ENCODE measurements at places on chromosomes 11 and 22.

DNA sequence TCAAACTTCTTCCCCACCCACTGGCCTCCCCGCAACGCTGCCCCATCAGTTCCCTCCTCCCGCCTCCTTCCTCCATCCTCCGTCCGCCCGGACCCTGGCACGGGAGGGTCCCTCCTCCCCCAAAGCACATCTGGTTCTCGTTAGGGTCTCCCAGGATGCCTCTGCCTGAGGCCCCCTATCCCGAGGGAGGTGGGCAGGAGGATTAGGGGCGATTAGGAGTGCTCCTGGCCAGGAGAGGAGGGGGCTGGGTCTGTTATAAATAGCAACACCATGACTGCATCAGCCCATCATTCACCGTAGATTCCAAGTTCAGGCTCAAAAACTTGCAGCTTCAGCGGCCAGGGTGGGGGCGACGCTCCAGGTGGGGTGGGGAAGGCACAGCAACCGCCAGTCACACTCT is 10.4 kb downstream of the MYRF start:
- no peak for DNase-seq

DNA sequence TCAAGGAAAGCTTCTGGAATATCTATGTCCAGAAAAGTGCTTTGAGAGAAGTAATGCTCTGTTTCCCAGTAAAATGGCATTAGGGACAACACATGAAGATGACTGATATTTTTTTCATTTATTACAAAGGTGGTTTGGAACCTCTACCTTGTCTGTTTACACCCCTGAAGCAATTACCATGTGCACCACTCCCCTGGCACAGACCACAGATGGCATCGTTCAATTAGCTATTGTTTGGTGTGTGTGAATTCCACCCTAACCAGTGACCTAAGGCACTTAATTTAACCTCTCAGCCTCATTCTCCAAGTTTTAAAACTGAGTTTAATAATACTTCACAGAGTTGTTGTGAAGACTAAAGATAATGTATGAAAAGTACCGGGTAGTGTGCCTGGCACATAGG is 127.6 kb upstream of the BMAL1 start:
- no peak for DNase-seq

DNA sequence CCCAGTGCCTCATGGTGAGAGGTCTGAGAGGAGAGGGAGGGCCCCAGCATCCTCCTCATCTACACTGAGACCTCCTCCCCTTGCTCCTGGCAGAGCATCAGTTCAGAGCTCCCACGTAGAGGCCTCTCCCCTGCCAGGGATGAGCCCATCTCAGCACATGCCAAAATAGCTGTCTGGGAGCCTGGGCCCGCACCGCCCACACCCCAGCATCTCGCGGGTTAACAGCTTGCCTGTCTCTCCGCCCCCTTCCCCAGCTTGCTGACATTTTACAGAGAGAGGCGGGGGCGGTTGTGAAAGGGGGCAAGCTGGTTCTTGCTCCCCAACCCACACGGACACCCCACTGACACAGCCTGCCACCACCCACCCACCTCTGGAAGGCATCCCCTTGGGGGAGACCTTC is 6.4 kb downstream of the DGKZ start:
- no peak for DNase-seq

GRCh38 chr11:69745201-69745600 is 29.9 kb downstream of the FGF4 start:
- DNase-seq, result no peak

- DNase-seq, result no peak
Observed at GRCh38 chr22:26883393-26883792, 226.0 kb downstream of the MIAT start.

- no peak for DNase-seq
Observed at GRCh38 chr11:123601136-123601535, 53.3 kb downstream of the SCN3B start.

DNA sequence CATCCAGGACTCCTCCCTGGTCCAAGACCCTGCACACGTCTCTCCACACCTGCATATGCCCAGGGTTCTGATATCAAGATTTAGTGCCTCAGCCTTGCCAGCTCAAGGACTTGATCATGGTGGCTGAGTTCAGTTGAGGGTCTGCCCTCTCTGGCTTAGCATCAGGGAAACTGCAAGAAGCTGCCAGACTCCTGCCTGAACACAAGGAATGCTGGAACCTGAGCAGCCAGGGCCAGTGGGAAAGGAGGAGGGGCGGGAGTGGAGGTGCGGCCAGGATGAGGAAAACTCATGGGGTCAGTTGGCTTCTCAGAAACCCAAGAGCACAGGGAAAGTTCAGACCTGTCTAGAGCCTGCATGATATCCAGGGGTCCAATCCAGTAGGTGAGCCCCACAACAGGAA is 546.1 kb downstream of the BUD13 start:
- no peak for DNase-seq

DNA sequence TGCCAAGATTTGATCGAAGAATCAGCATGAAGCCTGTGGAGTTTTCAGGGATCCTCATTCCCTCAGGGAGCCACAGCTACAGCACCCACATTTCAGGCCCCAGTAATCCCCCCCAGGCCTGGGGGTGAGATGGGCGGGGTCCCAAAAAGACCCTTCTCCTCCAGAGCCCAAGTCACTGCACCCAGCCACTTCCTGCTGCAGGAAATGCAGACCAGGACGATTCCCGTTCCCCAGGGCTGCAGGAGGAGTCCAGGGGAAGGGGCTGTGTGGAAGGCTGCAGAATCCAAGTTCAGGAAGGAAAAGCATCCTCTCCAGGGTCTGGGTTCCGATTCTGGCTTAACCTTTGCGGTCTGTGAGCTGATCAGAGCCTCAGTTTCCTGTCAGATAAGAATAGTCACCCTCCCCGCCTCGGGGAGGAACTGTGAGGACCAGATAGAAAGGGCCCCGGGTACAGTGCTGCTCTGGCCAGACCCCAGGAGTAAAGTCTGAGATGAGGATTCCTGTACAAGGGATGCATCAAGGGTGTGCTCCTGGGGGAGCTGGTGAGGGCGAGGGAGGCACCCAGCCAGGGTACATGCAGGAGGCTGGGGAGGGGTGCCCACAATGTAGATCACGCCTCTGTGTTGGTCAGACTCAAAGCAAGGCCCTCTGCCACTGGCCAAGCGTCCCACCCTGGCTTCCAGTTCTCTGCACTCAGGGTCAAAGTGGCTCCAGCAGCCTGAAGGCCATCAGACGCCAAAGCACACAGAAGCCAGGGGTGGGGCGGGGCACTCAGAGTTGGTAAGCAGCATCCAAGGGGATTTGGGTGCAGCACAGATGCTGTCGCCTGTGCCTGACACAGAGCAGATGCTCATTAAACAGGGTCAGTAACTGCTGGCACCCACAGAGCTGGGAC is 30.1 kb upstream of the TP53I11 start:
- DNase-seq, result no peak

GRCh38 chr11:11915625-11916024 is 73.9 kb downstream of the USP47 start:
- DNase-seq, result no peak

- DNase-seq, result no peak
Observed at GRCh38 chr22:46040471-46041465, 63.8 kb upstream of the WNT7B start.

- DNase-seq, result no peak
Observed at GRCh38 chr11:87529486-87529885, 491.8 kb downstream of the TMEM135 start.

DNA sequence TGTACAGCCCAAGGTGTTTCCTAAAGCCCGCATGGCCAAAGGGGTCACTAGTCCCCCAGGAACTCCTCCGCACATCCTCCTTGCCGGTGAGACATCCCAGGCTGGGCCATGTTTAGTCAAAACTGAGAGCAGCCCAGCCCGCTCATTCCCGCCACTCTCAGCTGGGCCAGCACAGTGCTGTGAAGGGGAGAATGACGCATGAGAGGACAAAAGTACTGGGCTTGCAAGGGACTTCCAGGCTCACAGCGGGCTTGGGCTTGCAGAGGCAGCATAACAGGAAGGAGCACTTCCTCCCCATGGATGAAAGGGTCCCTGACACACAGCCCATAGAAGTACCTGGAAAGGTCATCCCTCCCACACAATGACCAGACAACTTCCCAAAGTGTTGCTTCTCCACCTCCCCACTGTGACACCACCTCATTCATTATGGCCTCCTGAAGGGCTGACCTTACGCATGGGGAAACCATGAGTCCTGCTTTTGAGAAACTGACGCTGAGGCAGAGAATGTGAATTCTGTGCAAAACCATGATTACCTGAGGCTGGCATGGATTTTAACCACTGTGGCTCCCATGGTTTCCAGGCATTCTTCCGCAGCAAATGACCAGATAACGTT is 19.1 kb downstream of the ETS1 start:
- DNase-seq, result no peak

DNA sequence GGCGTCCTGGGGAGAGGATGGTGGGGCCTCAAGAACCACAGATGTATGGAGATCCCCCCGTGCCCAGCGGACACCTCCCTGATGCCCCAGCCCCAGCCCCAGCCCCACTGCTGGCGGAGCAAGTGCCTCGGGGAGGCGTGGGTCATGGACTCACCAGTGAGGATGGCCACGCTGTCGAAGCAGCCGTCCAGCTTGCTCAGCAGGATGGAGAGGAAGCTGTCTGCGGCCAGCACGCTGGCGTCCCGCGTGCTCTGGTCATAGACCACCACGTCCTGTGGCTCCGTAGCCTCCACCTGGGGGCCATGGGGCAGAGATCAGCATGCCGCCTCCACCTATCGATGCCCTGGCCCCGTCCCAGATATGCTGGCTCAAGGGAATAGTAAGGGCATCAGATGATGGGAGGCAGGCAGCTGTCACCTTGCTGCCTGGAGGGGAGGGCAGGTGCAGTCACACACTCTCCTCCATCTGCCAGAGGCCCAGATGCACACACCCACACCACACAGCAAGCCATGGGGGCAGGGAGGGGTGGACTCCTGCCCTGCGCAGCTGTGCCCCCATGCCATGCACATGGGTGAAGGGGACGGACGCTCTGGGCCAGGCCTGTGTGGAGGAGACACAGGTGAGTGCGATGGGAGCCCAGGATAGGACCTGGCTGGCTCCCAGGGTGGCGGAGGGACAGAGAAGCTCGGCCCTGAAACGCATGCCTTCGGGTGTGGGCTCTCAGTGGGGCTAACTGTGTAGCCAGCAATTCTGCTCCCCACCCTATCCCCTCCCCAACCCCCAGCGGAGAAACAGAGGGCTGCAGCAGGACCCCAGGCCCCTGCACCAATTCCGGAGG is 8.2 kb downstream of the DUSP8 start:
- no peak for DNase-seq

DNA sequence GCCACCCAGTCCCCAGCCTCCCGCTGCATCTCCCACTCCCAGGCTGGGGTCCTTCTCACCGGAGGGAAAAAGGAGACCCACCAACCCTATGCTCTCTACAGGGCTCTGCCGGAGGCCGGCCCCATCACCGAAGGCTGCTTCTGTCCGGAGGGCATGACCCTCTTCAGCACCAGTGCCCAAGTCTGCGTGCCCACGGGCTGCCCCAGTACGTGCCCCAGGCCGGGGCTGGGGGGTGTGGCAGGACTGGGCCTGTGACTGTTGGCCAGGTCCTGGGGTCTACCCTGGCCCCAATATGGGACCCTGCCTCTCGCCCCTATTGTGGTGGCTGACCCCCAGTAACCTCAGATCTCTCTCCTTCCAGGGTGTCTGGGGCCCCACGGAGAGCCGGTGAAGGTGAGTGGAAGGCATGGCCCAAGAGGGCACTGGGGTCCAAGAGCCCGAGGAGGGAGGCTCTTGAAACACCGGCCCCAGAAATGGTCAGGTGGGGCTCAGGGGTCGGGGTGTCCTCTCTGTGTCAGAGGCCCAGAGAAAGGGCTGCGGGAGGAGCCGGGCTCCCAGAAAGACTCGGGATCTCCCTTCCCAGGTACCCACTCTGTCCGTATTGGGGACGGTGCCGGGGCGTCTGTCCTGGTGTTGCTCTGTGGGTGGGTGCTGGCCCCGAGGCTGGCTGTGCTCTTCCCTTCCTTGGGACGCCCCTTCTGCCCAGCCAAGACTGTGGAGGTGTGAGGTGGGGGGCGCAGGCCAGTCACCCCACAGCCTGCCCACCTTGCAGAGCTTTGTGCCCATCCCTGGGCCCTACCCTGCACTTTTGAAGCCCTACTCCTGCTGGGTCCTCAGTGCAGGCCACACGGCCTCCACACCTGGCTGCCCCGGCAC is 26.1 kb upstream of the MUC5B start:
- no peak for DNase-seq

- DNase-seq, result no peak
Observed at GRCh38 chr11:12784445-12784844, 110.2 kb downstream of the TEAD1 start.

DNA sequence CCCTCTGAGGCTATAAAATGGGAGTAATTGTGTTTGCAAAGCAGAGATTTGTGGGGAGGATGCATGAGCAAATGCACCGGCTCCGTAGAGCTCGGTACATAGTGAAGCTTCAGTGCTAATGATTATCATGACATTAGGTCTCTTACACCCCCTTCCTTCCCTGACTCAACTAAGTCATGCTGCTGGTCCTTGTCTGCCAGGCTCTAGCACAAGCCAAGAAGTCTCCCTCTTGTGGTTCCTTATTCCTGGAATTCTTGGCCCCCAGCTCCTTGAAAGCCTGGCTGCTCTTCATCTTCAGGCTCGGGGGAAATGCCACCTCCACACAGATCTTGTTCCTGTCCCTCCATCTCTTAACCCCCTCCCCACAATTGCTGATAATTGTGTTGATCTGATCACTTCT is 45.7 kb upstream of the SYT13 start:
- DNase-seq, result no peak

DNA sequence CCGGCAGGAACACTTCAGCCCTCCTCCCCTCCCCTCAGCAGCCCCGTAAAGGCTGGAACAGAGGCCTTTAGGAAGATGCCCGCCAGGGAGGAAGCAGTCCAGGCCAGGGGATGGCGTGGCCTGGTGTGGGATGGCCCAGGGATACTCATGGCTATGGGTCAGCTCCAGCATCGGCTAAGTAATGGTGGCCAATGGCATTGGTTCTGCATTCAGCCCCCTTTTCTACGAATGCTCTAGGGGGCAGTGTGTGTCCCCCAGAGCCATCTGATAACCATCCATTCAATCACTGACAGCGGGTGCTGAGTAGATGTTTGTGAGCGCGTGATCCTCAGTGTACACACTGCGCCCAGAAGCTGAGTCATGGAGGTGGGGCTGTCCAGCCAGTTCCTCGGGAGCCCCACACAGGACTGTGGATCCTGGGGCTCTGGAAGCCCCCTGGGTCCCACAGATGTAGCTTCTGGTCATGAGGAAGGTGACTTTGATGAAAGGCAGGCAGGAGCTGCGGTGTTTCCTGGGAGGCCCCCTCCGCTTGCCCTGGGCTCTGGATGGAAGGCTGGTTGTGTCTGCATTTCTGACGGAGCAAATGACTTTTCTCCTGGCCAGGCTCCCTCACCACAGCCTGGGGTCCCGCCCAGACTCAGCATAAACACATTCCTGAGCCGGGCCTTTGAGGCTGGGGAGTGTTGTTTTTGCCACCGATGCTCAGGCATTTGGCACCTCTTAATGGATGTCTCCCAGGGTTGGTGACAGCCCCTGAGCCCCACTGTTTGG is 46.5 kb downstream of the FBLN1 start:
- no peak for DNase-seq

- no peak for DNase-seq
Observed at GRCh38 chr22:20904008-20904979, 12.9 kb upstream of the CRKL start.

GRCh38 chr22:35648066-35649025 is at the start of gene APOL6:
Gene APOL6 (plus strand): TSS chr22:35648446. CDS start chr22:35656426, 7,980 bp downstream.
- peak; percentile 44 for DNase-seq

GRCh38 chr22:43081968-43082367 is 7.2 kb downstream of the TTLL1 start:
- no peak for DNase-seq

Measured in effector memory CD8-positive, alpha-beta T cell (primary cell).